Prostate gland (tissue), 2 donors: ENCODE measurements at places on chromosomes 7 and 10. TPM values are rescaled to one million over a fixed set of nuclear protein-coding genes. Genes with fewer than 3 reads are reported as not detected.

- no peaks in the 10 kb centered on the region for H3K27me3 ChIP-seq
- no peaks in the 10 kb centered on the region for H3K4me1 ChIP-seq
- no peak overlapping the region for H3K4me3 ChIP-seq
- no peak overlapping the region for H3K27ac ChIP-seq
- no peaks in the 10 kb centered on the region for H3K36me3 ChIP-seq
Observed at GRCh38 chr7:41313171-41313570, 389.7 kb downstream of the INHBA start.

DNA sequence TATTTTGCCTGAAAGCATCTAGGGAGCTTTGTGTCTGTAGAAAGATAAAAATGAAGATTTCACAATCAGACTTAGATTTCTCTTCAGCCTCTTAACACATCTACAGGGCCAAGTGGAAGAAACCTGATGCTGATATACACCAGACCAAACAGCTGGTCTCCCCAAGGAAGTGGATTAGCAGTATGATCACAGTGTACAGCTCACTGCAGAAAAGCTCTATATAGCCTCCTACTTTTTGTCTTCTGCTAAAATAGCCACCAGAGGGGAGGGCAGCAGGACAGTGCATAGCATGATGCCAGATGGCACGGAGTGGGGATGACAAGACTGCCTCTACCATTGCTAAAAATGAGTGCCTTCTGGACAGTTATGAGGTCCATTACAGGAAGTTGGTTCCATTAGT, 16.0 kb downstream of the FAM13C start:
- H3K4me1 ChIP-seq = peaks cover 12% of the 10 kb centered on the region
- H3K4me3 ChIP-seq = no peak overlapping the region
- peak overlapping the region; percentile 90 for H3K27ac ChIP-seq
- DNase-seq = no peak
- H3K27me3 ChIP-seq = no peaks in the 10 kb centered on the region
- no peaks in the 10 kb centered on the region for H3K36me3 ChIP-seq

DNA sequence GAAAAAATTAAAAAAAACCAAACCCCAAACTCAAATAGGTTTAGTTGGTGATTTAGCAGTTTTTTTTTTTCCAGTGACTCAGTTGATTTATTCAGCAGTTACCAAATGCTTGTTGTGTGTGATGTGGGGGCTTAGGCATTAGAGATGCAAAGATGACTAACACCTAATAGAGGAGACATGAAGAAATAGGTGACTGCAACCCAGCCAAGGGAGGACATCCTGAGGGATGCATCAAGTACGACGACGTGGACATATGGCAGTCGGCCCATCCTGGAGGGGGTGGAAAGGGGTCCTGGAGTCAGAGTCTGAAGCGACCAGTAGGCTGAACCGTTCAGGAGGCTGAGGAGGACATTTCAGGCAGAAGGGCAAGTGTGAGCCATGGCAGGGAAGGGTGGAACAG, 35.5 kb downstream of the LRMDA start:
- no peaks in the 10 kb centered on the region for H3K36me3 ChIP-seq
- no peak overlapping the region for H3K4me3 ChIP-seq
- no peak for DNase-seq
- H3K4me1 ChIP-seq = no peaks in the 10 kb centered on the region
- H3K27ac ChIP-seq = no peak overlapping the region

- no peak for DNase-seq
- H3K4me1 ChIP-seq = peaks cover 6% of the 10 kb centered on the region
- peak overlapping the region; percentile 83 for H3K27ac ChIP-seq
- no peaks in the 10 kb centered on the region for H3K36me3 ChIP-seq
Observed at GRCh38 chr7:45575501-45576248, 1.5 kb downstream of the ADCY1 start.

DNA sequence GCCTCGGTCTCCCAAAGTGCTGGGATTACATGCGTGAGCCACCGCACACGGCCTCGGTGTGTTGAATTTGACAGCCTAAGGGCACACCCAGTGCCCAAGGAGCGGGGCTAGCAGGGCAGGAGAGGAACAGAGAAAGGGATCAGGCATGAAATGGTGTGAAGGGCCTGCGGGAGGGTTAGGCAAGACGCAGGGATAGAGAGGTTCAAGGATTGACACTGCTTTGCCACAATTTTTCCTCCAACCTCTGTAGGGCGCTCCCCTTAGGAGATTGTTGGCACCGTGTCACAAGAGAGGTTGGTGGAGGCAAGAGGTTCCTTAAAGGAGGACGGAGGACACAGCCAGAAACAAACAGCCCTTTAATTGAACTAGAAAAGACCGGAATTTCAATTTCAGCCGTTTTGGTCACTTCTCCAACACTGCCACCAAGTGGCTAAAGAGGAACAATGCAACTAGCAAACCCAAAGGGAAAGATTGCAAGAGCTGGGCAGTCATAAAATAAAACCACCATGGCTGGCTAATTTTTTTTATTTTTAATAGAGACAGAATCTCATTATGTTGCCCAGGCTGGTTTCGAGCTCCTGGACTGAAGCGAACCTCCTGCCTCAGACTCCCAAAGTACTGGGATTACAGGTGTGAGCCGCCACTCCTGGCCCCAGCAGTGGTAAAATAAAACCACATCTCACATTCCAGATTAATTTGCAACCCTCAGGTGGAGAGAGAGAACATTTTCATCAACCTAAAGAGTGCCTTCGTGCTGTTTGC, 6.9 kb upstream of the CREB3L2 start:
- H3K4me3 ChIP-seq = no peak overlapping the region
- H3K36me3 ChIP-seq = no peaks in the 10 kb centered on the region
- DNase-seq = peak; percentile 49
- H3K27me3 ChIP-seq = no peaks in the 10 kb centered on the region

DNA sequence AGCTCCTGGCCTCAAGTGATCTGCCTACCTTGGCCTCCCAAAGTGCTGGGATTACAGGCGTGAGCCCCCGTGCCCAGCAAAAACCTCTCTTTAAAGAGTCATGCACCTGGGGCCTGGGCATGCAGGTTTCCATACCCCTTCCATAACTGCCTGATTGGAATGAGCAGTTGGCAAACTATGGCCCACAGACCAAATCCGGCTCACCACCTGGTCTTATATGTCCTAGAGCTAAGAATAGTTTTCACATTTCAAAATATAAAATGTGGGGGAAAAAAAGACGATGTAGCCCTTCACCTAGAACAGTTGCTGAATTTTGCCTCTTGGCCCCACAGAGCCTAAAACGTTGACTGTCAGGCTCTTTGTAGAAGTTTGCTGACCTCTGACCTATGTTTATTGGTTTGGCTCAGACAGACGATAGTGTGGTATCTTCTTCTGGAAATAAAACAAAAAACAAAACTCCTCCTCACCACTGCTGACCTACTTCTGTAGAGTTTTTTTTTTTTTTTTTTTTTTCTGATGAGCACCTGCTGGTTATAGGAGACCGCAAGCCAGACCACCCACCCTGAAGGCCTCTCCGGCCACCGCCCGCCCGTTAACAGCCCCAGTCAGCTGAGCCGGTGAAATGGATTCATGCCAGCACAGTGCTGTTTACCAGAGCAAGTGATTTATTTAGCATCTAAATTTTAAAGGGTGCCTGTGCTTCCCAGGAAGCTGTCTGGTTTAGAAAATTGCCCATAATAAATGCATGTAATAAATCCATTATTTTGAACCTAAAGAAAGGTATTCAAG, 33.5 kb upstream of the SFRP5 start:
- no peak for DNase-seq
- no peak overlapping the region for H3K27ac ChIP-seq
- H3K36me3 ChIP-seq = no peaks in the 10 kb centered on the region
- H3K4me1 ChIP-seq = no peaks in the 10 kb centered on the region
- H3K4me3 ChIP-seq = no peak overlapping the region

- no peaks in the 10 kb centered on the region for H3K36me3 ChIP-seq
- H3K4me3 ChIP-seq = no peak overlapping the region
- DNase-seq = no peak
- H3K27ac ChIP-seq = no peak overlapping the region
- no peaks in the 10 kb centered on the region for H3K4me1 ChIP-seq
- no peaks in the 10 kb centered on the region for H3K27me3 ChIP-seq
Observed at GRCh38 chr7:42272793-42273665, 36.0 kb upstream of the GLI3 start.

IL6 gene
- not detected for total RNA-seq

ICA1 gene
- total RNA-seq = 49.1 TPM

ITGA8 gene
- total RNA-seq = 10.3 TPM
